ENCODE measurements at places on chromosomes 16 and 17. TPM values are rescaled to one million over a fixed set of nuclear protein-coding genes. Genes with fewer than 3 reads are reported as not detected.

CLEC18A gene
- not detected for polyA plus RNA-seq

EXOC3L1 gene
- polyA plus RNA-seq = not detected

CA4 gene
- polyA plus RNA-seq = not detected

DNASE1L2 gene
- polyA plus RNA-seq = not detected

SYNGR3 gene
- polyA plus RNA-seq = 6.7 TPM

DNA sequence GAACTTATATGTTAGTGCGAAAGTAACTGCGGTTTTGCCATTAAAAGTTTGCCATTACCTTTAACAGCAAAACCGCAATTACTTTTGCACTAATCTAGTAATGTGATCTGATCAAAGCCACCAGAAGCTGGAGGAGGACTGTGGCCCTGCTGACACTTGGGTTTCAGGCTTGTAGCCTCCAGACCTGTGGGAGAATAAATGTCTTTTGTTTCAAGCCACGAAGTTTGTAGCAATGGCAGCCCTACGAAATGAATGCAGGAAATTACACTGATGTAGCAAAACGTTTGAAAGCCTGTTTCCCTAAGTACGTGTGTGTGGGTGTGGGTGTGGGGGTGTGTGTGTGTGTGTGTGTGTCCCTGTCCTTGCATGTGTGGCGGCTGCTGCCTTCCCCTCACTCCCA lies 66.6 kb downstream of the WSB1 start:
- H3K36me3 ChIP-seq = no peaks in the 10 kb centered on the region
- no peak for DNase-seq
- no peak overlapping the region for H3K27ac ChIP-seq
- no peaks in the 10 kb centered on the region for H3K4me1 ChIP-seq

- H3K27ac ChIP-seq = no peak overlapping the region
- H3K36me3 ChIP-seq = peaks cover 25% of the 10 kb centered on the region
- no peak overlapping the region for H3K4me3 ChIP-seq
- no peak for DNase-seq
- H3K4me1 ChIP-seq = peaks cover 27% of the 10 kb centered on the region
- H3K27me3 ChIP-seq = peaks cover 2% of the 10 kb centered on the region
These were observed 11.5 kb downstream of the TAC4 start for GRCh38 chr17:49836111-49837030.

DNA sequence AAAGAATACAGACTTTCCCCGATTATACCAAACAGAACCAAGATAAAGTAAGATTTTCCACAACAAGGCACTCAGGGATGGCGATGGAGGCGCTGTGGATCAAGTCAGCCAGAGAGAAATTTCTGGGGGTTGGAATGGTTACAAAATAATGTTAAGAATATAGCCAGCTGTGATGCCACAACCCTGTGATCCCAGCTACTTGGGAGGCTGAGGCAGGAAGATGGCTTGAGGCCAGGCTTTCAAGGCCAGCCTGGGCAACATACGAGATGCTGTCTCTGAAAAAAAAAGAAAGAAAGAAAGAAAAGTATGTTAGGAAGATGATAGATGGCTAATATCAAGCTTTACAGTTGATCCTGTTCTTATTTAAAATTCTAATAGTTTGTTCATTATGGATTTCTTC lies 10.6 kb upstream of the ALOX12 start:
- DNase-seq = no peak
- H3K27ac ChIP-seq = no peak overlapping the region
- no peak overlapping the region for H3K4me3 ChIP-seq
- peaks cover 4% of the 10 kb centered on the region for H3K27me3 ChIP-seq
- H3K4me1 ChIP-seq = peaks cover 3% of the 10 kb centered on the region

DNA sequence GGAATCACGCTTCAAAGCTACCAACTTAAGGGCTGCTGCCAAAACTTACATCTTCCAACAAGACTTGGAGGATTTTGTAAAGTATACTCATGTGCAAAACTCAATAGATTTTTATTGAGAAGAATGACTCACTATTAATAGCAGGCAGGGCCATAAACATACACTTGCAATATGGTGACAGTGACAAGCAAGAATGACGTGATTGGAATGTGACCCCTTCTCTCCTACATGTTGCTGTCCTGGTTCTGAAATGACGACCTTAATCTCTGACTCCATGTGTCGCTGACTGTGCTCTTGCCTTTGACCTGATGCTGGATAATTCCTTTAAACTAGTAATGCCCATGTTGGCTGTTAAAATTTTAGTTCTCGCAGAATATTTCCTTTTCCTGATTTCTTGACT lies 174.5 kb downstream of the PARN start:
- no peak for DNase-seq
- no peak overlapping the region for H3K4me3 ChIP-seq
- H3K27me3 ChIP-seq = no peaks in the 10 kb centered on the region
- H3K4me1 ChIP-seq = no peaks in the 10 kb centered on the region

DNA sequence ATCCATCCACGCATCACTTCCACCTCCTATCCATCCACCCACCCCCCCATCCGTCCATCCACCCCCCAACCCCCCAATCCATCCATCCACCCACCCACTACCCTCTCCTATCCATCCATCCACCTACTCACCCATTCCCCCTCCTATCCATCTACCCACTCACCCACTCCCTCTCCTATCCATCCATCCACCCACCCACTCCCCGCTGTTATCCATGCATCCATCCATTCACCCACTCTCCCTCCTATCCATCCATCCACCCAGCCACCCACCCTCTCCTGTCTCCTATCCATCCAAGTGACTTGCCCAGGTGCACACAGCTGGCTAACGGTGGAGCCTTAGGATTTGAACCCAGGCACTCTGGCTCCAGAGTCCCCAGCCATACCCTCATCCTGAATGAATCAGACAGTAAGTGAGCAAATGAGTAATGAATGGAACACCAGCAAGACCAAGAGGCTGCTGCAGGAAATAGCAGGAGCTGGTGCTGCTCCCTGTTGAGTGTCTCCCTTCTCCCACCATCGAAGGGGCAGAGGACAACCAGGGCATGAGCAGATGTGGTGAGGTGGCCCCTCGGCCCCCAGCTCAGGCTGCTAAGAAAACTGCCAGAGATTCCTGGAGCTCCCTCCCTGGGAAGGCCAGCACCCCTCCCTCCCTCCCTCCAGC lies 62.5 kb downstream of the LITAF start:
- H3K27me3 ChIP-seq = no peaks in the 10 kb centered on the region
- H3K27ac ChIP-seq = no peak overlapping the region
- H3K4me1 ChIP-seq = no peaks in the 10 kb centered on the region

DNA sequence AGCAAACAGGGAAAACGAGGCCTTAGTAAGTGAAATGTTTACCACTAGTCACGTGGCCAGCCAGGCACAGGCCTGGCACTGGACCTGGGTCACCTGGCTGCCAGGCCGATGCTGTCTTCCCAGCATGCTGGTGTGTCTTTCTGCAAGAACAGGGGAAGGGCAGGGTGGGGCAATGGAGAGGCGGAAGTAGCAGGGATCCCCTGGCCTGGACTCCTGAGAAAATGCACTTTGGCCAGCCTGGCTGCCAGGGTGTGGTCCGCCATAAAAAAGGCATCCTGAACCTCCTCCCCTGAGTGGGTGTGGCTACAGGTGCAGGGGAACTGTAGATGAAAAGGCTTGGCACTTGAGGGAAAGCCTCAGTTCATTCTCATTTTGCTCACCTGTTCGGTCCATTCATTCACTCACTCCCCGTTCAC lies 1.0 kb upstream of the ANKRD40CL start:
- no peaks in the 10 kb centered on the region for H3K36me3 ChIP-seq
- H3K27ac ChIP-seq = no peak overlapping the region
- no peak overlapping the region for H3K4me3 ChIP-seq
- H3K27me3 ChIP-seq = peaks cover 2% of the 10 kb centered on the region
- H3K4me1 ChIP-seq = peaks cover 11% of the 10 kb centered on the region

DNA sequence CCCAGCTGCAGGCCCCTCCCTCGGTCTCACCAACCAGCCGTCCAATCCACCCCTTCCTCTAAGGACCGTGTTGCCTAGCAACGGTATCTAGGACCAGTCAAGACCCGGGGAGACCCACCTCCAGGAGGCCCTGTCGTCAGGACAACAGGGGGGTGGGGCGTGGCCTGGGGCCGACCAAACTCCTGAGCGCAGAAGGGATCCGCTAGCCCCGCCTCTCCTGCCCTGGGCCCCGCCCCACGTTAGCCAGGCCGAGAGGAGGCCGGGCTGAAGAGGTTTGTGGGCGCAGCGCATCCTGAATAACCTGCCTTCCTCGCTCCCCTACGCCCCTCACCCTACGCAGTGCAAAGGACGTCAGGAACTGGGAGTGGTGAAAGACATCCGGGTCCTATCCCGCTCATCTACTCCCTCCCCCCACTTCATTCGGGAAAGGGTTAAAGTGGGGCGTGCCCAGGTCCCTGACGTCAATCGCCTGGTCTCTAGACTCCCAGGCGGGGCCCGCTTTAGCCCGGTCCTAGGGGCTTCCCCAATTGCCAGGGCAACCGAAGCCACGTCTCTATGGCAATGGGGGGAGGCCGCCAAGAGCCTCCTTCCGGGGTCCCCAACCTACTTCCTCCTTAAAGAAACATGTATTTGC lies 14.7 kb downstream of the DLG4 start:
- peaks cover 37% of the 10 kb centered on the region for H3K4me1 ChIP-seq
- peak; percentile 97 for DNase-seq
- no peaks in the 10 kb centered on the region for H3K36me3 ChIP-seq
- peak overlapping the region; percentile 91 for H3K4me3 ChIP-seq
- H3K27me3 ChIP-seq = peaks cover 14% of the 10 kb centered on the region
- H3K27ac ChIP-seq = peak overlapping the region; percentile 98

GRCh38 chr17:48626245-48627117 lies at the start of gene HOXB9:
TSS of gene HOXB9 (minus strand) at chr17:48626358. CDS start at chr17:48626269, 89 bp downstream.
- peak within 1 kb of the TSS; percentile 76 for H3K27ac ChIP-seq
- peaks cover 59% of the 10 kb centered on the region for H3K27me3 ChIP-seq
- peaks cover 15% of the 10 kb centered on the region for H3K4me1 ChIP-seq
- DNase-seq = peak; percentile 69
- peak within 1 kb of the TSS; percentile 78 for H3K4me3 ChIP-seq

DNA sequence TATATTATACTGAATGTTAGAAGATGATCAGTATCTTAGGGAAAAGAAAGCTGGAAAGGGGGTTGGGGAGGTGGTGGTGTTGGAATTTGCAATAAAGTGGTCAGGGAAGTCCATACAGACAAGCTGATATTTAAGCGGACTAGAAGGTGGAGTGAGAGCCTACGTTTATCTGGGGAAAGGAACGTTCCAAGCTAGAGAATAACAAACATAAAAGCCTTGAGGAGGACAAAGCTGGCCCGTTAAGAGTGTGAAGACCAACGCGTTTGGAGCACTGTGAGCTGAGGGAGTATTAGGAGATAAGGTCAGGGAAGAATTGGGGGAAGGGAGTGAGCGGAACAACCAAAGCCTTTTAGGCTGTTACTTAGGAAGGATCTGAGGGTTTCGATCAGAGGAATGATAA lies 1.4 kb downstream of the DDX42 start:
- H3K27ac ChIP-seq = peak overlapping the region; percentile 99
- DNase-seq = no peak
- peaks cover 19% of the 10 kb centered on the region for H3K27me3 ChIP-seq
- H3K4me1 ChIP-seq = peaks cover 84% of the 10 kb centered on the region

DNA sequence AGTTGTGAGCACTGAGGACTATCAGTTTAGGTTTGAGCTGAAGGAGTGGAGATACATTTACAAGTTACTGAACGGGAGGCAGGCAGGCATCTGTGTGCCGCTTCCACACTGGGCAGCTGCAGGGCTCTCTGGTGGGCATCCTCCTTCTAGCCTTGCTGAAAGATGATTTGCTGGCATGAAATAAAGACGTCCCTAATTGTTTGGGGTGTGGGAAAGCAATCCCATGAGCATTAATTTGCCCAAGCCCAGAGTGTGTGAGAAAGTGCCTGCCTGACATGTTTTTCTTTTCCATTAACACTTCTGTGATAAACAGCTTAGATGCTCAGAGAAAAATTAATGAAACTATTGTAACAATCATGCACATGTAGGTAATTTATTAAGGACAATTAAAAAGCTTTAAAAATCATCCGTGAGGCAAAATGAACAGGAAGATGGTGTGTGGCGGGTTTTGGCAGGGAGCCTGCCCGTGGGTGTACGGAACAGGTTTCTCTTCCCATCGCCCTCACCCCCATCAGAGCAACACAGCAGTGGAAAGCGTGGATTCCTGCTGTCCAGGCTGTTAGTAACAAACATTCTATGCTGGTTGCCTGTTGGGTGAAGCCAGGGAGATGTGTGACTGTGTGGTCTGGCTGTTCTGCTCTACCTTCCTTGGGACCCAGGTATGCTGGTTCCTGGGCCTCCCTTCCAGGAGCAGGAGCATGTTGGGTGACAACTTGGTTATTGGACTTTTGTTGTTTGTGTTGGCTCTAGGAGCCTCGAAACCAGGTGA lies 191.9 kb downstream of the MSI2 start:
- peaks cover 4% of the 10 kb centered on the region for H3K36me3 ChIP-seq
- H3K4me1 ChIP-seq = peaks cover 42% of the 10 kb centered on the region
- H3K27me3 ChIP-seq = peaks cover 28% of the 10 kb centered on the region
- no peak overlapping the region for H3K4me3 ChIP-seq
- DNase-seq = no peak
- H3K27ac ChIP-seq = no peak overlapping the region

- H3K4me1 ChIP-seq = peaks cover 13% of the 10 kb centered on the region
- H3K36me3 ChIP-seq = peaks cover 4% of the 10 kb centered on the region
- H3K27ac ChIP-seq = no peak overlapping the region
- H3K4me3 ChIP-seq = peak overlapping the region; percentile 82
- DNase-seq = no peak
- H3K27me3 ChIP-seq = no peaks in the 10 kb centered on the region
These were observed 408 bp downstream of the LMF1 start for GRCh38 chr16:970386-970765.

GRCh38 chr17:66491213-66491612 lies 188.8 kb downstream of the PRKCA start:
- no peak overlapping the region for H3K27ac ChIP-seq
- no peak overlapping the region for H3K4me3 ChIP-seq
- H3K27me3 ChIP-seq = peaks cover 1% of the 10 kb centered on the region
- H3K36me3 ChIP-seq = no peaks in the 10 kb centered on the region
- DNase-seq = no peak

GRCh38 chr17:73748508-73748907 lies 104.3 kb upstream of the SDK2 start:
- no peak overlapping the region for H3K27ac ChIP-seq
- no peak overlapping the region for H3K4me3 ChIP-seq
- no peak for DNase-seq
- H3K4me1 ChIP-seq = no peaks in the 10 kb centered on the region

DNA sequence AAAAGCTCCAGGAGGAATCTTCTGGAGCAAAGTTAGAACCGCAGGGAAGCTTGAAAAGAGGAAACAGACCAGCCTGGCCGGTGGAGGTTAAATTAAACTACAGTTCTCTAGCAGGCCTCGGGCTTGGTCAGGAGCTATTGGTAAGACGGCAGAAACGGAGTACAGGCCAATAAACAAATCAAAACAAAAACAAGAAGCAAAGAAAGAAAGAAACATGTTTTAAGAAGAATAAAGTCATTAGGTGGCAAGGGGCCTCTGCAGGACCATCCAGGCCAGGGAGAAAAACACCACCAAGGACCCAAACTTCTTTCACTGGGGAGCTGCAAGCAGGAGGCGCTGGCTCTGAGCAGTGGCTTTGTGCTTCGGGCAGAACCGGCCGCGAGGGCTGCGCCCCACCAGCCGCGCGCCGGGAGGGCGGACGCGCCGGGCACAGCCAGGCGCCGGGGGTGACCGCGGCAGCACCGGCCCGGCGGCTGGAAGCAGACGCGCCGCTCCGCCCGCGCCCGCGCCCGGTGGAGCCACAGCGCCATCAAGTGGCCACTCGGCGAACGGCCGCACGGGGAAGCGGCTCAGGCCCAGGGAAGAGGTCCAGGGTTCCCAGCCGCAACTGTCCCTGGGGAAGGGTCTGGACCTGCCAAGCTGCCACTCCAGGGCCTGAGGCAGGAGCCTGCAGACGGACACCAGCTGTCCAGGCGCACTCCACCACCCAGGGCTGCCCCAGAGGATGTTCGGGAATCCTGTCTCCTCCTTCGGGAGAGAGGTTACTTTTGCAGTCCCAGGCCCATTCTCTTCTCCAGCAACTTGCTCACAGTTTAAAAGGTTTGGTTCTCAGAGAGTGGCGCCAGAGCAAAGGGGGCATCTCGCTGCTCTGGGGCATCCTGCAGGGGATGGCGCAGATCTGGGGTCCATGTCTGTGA lies 419.4 kb downstream of the SOX9 start:
- H3K27ac ChIP-seq = no peak overlapping the region
- no peaks in the 10 kb centered on the region for H3K36me3 ChIP-seq
- H3K4me3 ChIP-seq = no peak overlapping the region
- DNase-seq = peak; percentile 24
- peaks cover 6% of the 10 kb centered on the region for H3K4me1 ChIP-seq

All from immature natural killer cell (primary cell).